ENCODE measurements at places on chromosomes 6 and 20.
A peak's percentile ranks its signal among the peaks of the same experiment; 100 is the strongest.

GRCh38 chr20:39894067-39894466 lies 795.0 kb downstream of the MAFB start:
- no peak for DNase-seq

- no peak for DNase-seq
Observed at GRCh38 chr6:166600931-166601330, 14.5 kb upstream of the RAMACL start.

GRCh38 chr6:152669895-152670294 lies 27.8 kb upstream of the MYCT1 start:
- DNase-seq: peak; percentile 7

GRCh38 chr20:11296221-11296620 lies 621.5 kb upstream of the BTBD3 start:
- DNase-seq: no peak

- no peak for DNase-seq
Observed at GRCh38 chr6:40505191-40505810, 81.9 kb downstream of the LRFN2 start.

DNA sequence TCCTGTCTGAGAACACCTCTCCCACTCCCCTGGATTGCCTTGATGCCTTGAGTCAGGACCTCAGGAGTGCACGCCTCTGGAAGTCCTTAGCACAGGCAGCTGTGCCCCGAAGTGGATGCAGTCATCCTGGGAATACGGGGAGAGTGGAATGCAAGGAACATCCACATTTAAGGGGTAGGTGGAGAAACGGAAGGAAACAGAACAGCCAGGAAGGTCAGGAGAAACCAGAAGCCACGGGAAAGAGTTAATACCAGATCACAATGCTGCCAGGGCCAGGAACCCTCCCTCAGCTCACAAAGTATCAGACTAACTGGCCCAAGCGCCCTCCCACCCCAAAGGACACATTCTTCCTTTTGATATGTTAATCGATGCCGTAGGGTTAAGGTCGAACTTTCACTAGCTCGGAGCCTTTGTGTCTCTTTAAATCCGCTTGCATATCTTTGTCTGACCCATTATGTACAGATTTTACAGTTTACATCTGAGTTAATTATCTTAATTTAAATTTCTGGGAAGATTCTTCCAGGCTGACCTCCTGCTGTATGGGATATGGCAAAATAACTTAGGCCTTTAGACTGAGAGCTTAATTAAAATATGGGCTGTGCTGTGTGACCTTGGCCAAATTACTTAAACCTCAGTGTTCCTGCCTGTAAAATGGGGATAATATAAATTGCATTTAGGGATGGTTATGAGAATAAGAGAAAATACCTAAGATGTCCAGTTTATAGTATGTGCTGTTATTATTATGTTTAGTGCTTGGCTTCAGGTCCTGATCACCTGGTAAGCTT lies 24.0 kb upstream of the CCND3 start:
- no peak for DNase-seq

GRCh38 chr6:133817460-133818047 lies 71.4 kb upstream of the TCF21 start:
- no peak for DNase-seq

GRCh38 chr6:47047479-47048407 lies 5.6 kb upstream of the ADGRF1 start:
- DNase-seq: peak; percentile 46

DNA sequence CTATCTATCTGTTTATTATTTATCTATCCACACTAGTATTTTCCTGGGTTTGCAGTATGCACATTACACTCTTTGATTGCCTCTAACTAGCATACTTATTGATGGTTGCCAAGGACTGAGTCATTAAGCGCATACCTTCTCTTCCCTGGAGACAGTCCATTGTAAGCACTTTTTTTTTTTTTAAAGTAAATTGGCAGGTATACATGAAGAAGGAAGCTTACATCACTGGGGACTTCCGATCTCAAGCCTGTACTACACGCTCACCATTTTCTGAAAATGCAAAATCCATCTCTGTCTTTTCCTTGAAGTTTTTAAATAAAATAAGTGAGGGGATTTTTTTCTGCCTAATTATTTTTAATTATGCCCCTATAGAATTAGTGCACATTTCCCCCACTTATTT lies 63.5 kb downstream of the HMGN3 start:
- DNase-seq: no peak

GRCh38 chr20:32918296-32918695 lies 59.6 kb downstream of the EFCAB8 start:
- DNase-seq: no peak

GRCh38 chr6:138218449-138218848 lies at the start of gene PBOV1:
Gene PBOV1 (minus strand): TSS chr6:138218491. CDS start chr6:138218395, 96 bp downstream.
- DNase-seq: no peak

DNA sequence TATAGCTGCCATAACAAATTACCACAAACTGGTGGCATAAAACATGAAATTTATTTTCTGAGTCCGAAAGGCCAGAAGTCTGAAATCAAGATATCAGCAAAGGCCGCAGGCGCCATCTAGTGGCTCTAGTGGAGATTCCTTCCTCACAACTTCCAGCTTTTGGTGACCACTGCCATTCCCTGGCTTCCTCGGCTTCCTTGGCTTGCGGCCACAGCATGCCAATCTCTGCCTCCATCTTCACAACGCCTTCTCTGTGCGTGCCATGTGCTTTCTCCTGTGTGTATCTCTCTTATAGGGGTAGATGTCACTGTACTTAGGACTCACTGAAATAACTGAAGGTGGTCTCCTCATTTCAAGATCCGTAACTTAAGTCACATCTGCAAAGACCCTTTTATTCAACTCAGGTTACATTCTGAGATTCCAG lies 5.4 kb upstream of the PLAGL1 start:
- peak; percentile 63 for DNase-seq

GRCh38 chr6:143673669-143674068 lies 4.1 kb upstream of the PHACTR2 start:
- no peak for DNase-seq

DNA sequence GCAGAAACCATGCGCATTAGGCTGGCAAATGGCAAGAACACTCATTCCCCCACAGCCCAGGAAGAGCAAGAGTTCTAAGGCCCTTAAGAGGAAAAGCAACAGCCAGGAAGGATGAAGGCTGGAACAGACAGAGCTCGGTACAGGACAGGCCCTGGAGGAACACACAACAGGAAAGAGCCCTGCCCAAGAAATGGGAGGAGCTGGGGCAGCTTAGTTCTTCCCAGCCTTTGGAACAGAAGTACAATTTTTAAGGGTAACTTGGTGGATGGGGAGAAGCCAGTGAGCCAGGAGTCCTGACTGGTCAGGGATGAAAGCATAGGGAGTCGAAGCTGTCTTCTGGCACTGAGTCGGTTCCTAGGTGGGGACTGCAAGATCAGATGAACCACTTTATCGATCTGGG lies 32.4 kb downstream of the OR2B2 start:
- no peak for DNase-seq

GRCh38 chr20:45821947-45822346 lies 5.2 kb downstream of the TNNC2 start:
- no peak for DNase-seq

DNA sequence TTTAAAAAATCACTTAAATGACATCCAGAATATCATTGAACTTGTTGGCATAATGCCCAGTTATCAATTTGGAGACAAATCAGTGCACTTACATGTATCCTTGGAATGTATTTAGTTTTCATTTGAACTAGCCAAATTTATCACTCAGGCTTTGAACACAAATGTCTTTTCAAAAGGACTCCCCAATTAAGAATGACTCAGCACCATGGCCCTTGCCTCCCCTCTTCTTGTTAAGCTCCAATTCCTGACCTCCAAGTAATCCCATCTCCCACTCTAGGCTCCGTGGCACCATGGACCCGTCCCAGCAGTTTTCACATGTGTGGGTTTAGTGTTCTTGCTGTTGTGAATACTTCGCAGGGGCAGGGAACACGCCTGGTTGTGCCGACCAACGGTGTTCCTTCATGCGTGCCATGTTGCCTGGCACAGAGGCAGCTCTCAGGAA lies 2.7 kb downstream of the AKAP12 start:
- no peak for DNase-seq

All from NCI-H460 (cell line).